ENCODE measurements at places on chromosomes 12 and 14. TPM values are rescaled to one million over a fixed set of nuclear protein-coding genes. Genes with fewer than 3 reads are reported as not detected.

The DPPA3 gene
- total RNA-seq, result not detected

The CD163 gene
- total RNA-seq, result 153 TPM

The CEBPE gene
- total RNA-seq, result 0.08 TPM

The SLCO1B1 gene
- 170 TPM for total RNA-seq

The RPL6 gene
- 460 TPM for total RNA-seq

The TAS2R9 gene
- total RNA-seq, result 0.33 TPM

The GUCY2C gene
- not detected for total RNA-seq

DNA sequence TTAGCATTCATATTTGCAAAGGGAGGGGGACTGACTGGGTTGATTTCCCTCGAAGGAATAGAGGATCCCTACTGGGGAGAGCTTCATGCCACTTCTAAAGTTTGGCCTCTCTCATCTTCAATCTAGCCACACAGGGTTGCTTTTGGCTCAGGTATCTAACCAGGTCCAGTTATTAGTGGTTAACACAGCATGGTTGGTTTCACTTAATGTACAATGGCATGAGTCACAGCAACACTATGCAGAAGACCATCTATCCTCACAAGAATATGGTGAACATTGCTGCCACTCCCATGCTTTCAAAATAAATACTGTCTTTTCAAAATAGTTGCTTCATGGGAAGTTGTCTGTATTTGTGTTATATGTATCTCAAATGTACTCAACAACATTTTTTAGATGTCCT is 6.6 kb upstream of the RAB3IP start:
- DNase-seq, result no peak

DNA sequence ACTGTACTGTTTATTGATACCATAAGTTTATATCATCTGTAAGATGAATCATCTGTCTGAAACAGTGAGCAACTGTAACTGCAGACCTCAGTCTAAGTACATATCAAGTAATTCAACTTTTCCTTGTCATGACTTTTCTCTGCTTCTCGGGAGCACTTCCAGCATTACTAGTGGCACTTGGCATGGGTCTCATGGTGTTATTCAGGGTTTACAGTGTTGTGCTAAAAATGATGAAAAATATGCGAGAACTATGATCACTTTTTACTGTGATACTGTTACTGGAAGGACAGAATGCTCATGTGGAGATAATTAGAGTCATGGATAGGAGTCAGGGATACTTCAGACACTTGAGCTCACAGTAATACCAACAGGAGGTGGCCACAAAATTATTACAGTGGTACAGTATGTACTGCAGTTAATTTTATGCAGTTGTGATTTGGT is 8.3 kb downstream of the KTN1 start:
- no peak for DNase-seq

DNA sequence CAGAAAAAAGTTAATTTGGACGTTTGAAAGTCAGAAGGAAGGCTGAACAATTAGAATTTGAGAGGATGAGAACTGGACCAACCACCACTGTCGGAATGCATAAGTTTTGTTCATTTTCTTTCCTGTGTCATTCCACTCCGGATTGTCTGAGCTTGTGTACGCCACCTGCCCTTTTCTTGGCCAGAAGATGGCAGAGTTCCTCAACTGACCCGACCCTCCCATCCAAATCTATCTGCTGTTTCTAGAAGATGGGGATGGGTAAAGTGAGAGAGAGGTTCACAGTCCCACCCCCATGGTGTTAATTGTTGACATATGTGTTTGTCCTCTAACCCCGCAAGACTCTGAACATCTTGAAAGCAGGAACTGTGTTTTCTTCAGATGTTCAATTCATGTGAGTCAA is 388.0 kb downstream of the VRK1 start:
- DNase-seq, result no peak

DNA sequence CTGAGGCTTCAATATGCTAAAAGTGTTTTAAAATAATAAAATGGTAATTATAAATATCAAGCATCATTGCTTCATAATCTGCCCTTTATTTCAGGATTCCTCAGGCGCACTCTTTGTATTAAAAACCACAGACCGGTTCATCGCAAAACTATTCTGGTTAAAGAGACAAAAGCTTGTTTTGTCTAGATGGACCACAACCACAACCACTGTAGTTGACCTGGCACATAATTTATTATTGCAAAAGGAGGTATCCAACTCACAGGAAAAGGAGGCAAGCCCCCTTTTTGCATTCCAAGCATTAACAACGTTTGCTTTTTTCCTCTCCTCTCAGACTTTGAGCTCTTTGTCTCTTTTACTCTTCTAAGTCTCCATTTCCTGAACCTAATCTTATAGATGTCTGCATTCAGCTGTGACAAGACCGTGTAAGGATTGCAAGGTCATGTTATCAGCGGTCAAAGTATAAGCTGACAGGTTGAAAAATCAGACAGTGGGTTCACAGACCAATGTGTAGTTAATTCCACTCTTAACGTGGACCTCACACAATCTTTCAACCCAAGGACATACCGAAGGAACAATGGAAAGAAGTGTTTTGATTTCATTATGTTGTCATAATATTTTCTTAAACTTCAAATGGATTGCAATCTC is 1057.6 kb downstream of the GALC start:
- DNase-seq, result no peak

DNA sequence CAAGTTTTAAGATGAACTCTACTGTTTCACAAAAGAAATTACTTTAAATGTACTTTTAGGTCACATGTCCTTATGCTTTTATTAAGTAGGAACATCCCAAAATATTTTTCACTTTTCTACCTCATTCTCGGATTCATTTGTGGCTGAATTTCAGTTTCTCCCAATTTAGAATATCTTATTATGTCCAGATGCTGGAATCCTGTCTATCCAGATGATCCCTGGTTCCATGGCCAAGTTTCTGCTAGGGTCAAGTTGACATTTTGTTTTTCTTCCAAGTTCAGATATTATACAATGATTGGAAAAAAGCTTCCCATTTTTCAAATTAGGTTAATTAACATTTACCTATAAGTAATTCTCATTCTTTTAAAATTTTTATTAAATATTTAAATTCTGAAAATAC is 181.8 kb upstream of the SLC16A7 start:
- DNase-seq, result no peak

GRCh38 chr14:85437148-85437547 is 92.8 kb upstream of the FLRT2 start:
- DNase-seq, result no peak

DNA sequence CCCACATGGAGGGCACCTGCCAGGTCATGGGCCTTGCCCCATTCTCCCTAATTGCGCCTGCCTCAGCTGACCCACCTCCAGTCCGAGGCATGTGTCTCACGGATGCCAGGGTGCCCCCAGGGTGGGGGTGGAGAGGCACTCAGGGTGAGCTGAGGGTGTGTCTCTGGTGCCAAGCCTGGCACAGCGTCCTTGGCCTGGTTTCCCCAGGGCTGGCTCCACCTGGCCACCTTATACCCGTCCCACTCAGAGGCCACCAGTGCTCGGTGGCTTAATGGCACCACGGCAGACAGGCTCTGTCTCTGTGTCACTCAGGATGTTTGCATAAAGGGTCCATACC is 33.6 kb upstream of the TDRD9 start:
- no peak for DNase-seq

DNA sequence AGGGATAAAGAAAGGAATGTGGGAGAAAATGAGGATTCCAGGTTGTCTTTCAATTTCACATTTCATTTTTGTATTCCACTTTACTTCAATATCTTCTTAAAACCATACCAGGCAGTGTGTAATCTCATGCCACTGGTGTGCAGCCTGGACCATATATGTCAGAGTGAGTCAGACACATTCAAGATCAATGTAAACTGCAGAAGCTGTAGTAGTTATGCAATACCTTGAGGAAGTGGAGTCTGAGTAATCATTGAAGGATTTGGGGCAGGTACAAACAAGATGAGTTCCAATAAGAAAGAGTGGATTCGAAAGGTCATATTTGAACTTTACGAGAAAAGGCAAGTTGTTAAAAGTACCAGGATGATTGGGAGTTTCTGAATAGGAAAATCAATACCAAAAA is 14.1 kb downstream of the PLCZ1 start:
- DNase-seq, result no peak

DNA sequence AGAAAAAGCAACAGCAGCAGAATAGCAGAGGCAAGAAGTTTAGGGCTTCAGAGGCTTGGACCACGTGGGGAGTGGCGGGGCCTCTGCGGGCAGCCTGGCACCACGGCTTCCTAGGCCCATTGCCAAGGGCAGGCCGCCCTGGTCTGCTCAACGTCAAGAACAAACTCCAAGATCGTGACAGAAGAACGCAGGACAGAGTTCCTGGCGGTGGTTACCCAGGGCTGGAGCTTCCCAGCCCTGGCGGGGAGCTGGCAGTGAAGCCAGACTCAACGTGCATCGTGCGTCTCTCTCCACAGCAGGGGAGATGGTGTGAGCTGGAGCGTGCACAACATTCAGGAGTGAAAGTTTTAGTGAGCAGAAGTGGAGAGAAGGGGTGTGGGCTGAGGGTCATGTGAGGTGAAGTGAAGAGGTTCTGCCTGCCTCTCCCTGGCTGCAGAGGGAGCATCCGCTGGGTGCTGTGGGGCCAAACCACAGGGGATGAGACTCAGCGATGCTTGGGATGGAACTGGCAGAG is 13.9 kb upstream of the CACNA2D4 start:
- no peak for DNase-seq

DNA sequence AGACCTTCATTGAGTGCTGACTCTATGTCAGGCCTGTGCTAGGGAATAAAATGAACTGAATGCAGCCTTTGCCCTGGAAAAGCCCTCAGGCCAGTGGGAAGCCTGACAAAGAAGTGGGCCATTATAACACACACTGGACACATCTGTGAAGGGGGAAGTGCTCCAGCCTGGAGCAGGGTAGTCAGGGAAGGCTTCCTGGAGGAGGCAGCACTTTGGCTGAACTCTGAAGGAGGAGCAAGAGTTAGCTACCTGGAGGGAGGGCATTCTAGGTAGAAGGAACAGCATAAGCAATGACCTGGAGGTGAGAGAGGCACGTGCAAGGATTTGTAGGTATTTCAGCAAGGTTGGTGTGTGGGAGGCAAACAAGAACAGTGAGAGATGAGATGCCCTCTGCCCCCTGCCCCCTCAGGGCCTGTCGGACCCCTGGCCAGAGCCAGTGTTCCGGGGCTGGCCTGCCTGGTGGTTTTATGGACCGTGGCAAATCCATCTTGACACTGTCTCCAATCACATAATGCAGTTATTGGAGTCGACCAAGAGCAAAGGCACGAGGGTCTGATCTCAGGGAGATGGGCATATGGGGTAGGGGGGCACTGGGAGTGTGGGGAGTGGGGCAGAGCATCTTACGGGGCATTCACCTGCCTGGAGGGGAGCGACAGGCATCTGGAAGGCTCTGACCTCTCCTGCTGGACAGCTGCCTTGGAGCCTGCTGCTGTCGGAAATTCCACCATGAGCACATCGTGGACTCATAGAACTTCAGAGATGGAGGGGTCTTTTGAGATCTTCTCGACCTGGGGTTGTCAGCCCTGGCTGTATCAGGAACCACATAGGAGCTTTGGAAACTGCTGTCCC is 2.7 kb upstream of the FAM222A start:
- DNase-seq, result no peak

GRCh38 chr12:99935608-99936007 is 49.1 kb downstream of the ANKS1B start:
- no peak for DNase-seq

GRCh38 chr14:58243790-58244555 is 670 bp upstream of the PSMA3 start:
- no peak for DNase-seq

All from liver (tissue), 10 donors.